ENCODE measurements at places on chromosomes 6 and 20. TPM values are rescaled to one million over a fixed set of nuclear protein-coding genes. Genes with fewer than 3 reads are reported as not detected.

AVP gene
- not detected for total RNA-seq

TINAG gene
- not detected for total RNA-seq

CDH26 gene
- 0.23 TPM for total RNA-seq

POU5F1 gene
- total RNA-seq = not detected

COL12A1 gene
- total RNA-seq = 72.5 TPM

PSORS1C1 gene
- total RNA-seq = 1.2 TPM

F13A1 gene
- total RNA-seq = not detected
